ENCODE measurements at places on chromosomes 13 and 19. TPM values are rescaled to one million over a fixed set of nuclear protein-coding genes. Genes with fewer than 3 reads are reported as not detected.

The SIGLEC6 gene
- total RNA-seq: 0.46 TPM

DNA sequence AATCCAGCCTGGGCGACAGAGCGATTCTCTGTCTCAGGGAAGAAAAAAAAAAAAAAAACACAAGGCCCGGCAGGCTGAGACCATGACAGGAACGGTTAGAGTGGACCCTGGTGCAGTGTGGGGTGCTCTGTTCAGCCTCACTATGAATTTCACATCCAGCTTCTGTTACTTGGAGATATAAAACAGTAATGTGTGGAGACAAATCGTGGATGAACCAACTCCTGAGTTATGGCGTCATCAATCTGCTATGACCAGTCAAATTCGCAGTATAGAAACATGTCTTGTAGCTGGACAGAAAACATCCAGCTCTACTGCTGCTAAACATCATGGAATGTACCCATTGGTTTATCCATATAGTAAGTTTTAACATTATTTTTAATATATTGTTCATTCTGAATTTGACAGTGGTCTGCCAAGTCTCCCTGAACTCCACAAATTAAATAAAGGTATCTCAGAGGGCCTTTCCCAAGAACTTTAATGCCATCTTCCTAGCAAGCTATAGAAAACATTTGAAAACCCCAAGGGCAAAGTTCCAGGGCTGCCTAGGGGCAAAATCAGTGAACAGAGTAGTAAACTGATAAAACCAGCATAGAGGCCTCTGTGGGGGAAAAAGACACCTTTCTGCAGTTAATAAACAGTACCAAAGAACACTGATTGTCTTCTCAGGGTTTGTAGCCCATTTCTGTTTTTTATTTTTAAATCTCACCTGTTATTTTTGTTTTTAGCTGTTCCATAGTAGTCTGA is 75.8 kb downstream of the LRCH1 start:
- DNase-seq: no peak

The MRPS31 gene
- total RNA-seq: 16.0 TPM

The SMIM24 gene
- 1.8 TPM for total RNA-seq

DNA sequence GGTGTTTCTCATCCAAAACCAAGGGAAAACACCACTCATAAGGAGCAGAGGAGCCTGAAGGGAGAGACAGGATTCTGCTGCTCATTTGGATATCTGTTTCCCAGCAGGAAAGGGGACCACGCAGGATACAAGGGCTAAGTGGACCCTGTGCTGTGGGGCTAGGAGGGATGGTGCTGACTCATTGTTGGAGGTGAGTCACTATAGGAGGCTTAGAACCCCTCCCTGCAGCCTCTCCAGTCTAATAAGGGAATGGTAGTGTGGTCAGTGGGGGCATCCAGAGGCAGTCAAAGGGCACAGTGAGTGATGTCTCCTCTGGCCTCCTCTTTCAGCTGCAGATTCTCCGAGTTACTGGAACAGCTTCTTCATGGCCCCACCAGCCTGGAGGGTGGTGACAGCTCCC is 442.3 kb downstream of the TUBA3C start:
- DNase-seq: no peak

DNA sequence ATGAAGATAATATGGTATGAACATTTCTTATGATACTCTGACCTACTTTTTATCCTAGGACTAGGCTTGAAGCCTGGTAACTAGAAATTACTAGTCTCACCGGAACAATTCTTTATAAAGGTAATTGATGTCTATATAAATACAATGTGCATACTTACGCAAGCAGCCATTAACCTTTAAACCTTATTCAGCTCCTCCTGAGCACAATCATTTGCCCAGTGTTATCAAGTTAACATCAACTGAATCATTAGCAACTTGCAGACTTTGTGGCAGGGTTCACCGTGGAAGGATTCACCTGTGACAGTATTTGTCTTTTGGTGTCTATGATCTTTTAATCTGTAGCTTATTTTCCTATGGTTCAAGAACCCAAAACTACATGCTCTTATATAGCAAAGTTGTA is 508.6 kb upstream of the KLHL1 start:
- no peak for DNase-seq

The NPAS1 gene
- 0.27 TPM for total RNA-seq

GRCh38 chr13:35309706-35310105 is 166.8 kb downstream of the MAB21L1 start:
- DNase-seq: no peak

The TPTE2 gene
- total RNA-seq: not detected

- no peak for DNase-seq
Observed at GRCh38 chr13:70604448-70604847, 496.2 kb upstream of the KLHL1 start.

GRCh38 chr13:100519626-100520025 is 69.0 kb downstream of the GGACT start:
- DNase-seq: no peak

The POU2F2 gene
- total RNA-seq: 31.5 TPM

DNA sequence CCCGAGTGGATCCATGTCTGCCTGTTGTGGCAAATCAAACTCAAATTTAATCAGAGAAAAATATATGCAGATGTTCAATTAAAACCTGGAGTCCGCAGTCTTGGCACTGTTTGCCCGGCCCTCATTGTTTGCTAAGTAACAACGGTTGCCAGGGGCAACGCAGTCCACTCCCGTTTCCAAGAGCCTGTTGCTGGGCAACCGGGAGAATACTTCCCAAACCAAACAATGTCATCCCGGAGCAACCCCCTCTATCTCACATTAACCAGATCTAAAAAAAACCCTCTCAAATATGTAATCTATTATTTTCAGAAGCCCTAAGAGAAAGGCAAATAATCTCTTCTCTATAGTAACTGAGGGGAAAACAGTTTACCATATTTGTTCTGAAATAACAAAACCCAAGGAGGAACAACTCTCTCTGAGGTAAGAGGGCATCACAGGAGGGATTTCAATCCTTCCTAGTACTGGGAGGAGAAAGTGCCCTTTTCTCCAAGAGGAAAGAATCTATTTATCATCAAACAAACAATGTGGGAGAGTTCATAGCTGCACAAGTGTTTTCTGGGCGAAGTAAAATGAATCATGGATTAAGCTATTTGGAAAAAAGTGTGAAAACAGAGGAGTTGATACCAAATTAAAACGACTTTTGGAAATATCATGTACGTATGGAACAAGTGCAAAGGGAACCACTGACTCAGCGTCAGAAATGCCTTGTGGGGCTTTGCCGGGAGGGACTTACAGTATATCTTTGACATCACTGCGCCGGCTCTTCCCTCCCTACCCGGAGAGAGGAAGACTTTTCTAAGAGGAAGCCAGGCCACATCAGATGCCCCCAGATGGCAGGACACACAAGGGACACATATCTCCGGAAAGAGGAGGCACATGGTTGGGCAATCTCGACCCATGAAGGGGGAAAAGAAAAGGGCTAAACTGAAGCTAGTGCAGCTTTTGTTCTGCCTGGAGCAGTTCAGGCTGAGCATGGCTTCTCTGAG is 43.3 kb downstream of the RFX2 start:
- DNase-seq: no peak

GRCh38 chr13:41746259-41746658 is 214.7 kb downstream of the VWA8 start:
- no peak for DNase-seq

- no peak for DNase-seq
Observed at GRCh38 chr13:19634256-19634740, 839 bp downstream of the MPHOSPH8 start.

The PTPRH gene
- not detected for total RNA-seq

The ZFP28 gene
- 10.6 TPM for total RNA-seq

DNA sequence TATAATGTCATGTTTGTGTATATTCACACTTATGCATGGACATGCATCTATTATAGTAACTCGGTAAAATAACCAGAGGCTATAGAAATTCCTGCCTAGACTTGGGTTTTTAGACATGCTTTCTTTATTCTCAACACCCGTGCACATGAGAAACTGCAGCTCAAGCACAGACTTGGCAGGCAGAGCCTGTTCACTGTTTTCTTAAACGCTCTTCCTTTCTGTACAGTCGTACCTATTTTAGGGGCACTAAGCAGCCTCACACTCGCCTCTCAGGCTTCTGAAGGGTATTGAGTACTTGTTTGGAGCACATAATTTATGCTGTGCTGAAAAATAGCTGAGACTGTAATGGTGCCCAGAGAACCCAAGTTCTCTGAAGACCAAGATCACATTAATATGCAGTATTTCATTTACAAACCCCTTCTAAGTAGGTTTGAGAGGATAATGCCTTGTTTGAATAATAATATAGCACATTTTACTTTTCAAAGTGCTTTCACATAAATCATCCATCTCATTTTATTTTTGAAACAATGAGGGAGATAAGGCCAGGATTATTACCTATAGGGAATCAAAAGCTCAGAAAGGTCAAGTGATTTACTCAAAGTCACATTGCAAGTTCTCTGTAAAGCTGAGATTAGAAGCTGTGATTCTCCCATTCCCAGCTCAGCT is 429.9 kb downstream of the SPRY2 start:
- DNase-seq: no peak

The ZNF8 gene
- total RNA-seq: 6.4 TPM

The CAPN12 gene
- total RNA-seq: 5.1 TPM

The ZNF471 gene
- total RNA-seq: 0.05 TPM

DNA sequence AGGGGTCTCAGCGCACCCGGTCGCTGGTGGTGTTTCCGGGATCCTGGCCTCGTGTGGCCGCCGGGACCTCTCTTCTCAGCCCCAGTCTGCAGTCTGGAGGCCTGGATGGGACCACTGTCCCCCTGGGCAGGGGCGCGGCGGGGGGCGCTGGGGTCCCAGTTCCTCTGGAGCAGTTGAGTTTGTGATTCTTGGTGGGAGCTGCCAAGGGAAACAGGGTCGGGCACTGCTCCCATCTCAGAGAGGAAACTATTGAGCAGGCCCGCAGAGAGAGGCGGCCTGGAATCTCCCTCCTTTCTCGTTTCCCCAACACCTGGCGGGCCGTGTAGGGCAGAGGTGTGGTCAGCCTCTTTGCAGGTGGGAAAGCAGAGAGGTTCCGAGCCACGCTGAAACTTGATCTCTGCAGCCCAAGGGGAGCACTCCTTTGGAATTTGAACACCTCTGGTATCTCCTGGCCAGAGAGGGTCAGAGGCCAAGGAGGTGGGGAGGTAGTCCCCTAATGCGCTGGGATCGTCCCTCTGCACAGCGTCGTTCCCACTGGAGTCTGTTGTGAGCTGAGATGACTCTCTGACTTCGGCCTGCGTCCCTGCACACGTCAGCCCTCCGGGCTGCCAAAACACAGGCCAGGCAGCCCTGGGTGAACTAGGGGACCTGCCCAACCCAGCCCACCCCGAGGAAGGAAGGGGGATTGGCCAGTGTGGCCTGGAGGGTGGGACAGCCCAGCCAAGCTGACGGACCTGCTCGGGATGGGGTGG is 741 bp downstream of the PLEKHF1 start:
- no peak for DNase-seq

DNA sequence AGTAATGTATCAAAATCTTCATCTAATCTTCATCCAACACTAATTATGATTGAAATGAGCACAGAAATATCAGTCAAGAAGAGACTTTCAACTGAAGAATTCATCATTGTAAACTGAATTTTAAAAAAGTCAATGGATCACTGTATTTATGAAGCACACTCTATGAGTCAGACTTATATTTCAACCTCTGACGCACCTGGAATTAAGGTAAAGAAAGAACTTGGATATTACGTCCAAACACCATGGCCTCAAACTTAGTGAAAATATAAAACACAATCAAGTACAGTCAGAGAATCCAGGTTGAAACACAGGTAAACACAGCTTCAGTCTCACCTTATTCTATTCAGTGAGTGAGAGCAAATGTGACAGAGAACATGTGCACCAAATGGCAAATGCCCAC is 39.5 kb downstream of the MIPEP start:
- DNase-seq: no peak

- no peak for DNase-seq
Observed at GRCh38 chr13:44181931-44182330, 191.7 kb upstream of the SERP2 start.

The ERICH4 gene
- total RNA-seq: not detected

- DNase-seq: no peak
Observed at GRCh38 chr13:26987486-26988013, 184.1 kb downstream of the USP12 start.

The CRYL1 gene
- total RNA-seq: 13.8 TPM

DNA sequence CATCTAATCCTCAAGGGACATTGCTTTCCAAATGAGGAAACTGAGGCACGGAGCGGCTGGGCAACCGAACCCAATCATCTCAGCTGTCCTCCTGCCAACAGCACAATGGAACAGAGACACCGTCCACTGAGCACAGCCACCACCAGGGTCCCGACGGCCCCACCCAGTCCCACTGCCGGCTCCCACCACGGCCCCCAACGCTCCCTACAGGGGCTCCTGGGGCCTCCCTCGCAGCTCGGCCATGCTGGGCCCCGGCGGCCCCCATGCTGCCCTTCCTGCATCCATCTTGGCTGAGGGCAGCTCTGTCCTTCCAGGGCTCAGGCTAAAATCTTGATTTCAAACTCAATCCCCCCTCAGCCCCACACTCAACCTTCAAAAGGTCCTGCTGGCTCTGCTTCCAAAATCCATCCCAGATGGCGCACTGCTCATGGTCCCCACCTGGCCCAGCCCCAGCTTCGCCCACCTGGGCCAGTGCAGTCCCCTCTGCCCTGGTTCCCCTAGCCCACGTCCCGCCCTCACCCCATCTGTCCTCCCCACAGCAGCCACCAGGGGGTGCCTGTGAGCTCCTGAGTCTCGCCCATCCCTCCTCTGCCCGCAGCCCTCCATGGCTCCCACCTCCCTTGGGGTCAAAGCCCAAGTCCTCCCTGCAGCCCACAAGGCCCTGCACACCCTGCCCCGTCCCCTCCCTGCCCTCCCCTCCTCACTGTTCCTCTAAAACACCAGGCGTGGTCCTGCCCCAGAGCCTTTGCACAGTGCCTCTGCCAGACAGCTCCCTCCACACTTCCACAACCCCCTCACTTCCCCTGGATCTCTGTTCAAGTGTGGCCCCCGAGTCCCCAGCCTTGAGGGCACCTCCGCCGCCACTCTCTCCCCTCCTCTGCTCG is 7.9 kb downstream of the PIP5K1C start:
- peak; percentile 50 for DNase-seq

DNA sequence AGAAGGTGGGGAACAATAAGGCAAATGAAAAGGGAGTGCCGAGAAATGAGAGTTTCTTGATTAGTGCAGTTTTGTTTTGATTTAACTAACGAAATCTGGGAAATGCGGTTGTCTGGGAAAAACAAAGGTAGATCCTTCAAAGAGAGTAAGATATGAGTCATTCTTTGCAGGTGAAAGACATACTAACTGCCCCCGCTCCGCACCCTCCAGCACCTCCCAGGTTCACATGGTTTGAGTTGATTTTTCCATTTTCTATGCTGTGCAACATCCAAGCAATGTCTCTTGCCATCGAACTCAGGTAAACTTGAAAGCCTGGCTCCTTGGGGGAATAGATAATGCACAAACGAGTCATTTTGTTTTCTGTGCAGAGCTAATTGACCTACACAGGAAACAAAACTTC is 84.1 kb upstream of the KLF12 start:
- DNase-seq: no peak

The PSMD8 gene
- total RNA-seq: 77.5 TPM

DNA sequence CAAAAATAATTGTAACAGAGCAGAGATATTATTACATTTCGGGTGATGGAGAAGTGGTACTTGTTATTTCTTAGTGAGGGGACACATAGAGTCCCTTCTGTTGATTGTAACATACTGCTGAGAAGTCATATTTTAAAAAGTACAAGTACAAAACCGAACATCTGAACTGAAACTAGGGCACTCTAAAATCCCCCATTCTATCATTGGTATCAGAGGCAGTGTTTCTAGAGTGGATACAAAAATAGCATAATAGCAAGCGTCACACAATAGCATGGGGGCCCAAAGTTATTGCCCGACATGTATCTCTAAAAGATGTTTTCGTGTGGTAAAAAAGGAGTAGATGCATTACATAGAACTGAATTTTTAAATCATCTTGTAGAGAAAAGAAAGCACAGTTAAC is 502.1 kb upstream of the SLC10A2 start:
- no peak for DNase-seq
